Mesothelial cell of epicardium (in vitro differentiated cells): ENCODE measurements at places on chromosomes 12 and 14.

GRCh38 chr14:56170028-56170427 is 51.8 kb downstream of the PELI2 start:
- DNase-seq, result no peak

DNA sequence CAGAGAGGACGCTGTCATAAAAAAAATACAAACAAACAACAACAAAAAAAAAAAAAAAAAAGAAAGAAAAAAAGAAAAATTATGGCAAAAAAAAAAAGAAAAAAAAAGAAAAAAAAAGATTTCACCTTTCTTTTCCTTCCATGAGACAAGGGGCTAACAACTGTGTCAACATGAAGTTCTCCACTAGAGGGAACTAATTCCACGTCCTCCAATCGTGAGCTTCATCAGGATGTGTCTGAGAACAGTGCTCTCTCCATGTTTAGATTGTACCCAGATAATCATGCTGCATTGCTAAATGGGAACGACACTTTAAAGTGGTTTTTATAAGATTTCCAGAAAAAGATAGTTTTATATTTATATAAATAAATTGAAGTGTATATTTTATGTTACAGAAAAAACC is 96.2 kb upstream of the PTPRB start:
- no peak for DNase-seq

GRCh38 chr12:81627336-81628189 is 131.6 kb downstream of the PPFIA2 start:
- DNase-seq, result no peak

DNA sequence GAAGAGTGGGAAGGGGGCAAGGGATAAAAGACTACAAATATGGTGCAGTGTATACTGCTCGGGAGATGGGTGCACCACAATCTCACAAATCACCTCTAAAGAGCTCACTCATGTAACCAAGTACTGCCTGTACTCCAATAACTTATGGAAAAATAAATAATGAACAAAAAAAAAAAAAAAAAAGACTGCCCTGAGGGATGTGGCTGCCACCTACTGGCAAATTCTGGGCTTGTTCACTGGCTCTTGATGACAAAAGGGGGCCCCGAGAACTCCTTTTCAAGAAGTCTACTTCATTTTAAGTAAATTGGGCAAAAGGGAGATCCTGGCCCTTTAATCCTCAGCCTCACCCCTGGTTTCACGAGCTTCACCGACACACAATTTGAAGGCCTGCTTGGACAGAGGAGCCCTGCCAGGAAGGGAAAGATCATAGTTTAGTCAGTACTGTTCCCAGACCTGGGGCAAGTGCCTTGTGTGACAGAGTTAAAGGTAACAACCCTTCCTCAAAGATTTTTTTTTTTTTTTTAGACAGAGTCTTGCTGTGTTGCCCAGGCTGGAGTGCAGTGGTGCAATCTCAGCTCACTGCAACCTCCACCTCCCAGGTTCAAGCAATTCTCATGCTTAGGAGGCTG is 26.1 kb upstream of the STAC3 start:
- no peak for DNase-seq

DNA sequence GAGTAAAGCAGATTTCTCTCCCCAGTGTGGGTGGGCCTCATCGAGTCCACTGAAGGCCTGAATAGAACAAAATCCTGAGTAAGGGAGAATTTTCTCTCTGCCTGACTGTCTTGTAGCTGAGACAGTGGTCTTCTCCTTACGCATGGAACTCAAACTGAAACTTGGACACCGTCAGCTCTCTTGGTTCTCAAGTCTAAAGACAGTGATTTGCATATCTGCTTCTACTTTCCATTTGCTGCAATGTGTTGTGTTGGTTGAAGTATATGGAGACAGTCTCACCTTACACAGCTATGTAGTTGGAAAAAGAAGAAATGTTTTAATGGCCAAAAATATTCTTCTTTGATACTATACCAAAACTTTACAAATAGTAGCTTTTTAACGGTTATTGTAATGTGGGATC is 160.2 kb upstream of the LMNTD1 start:
- DNase-seq, result no peak

GRCh38 chr12:30764251-30764650 is 9.5 kb upstream of the CAPRIN2 start:
- DNase-seq, result no peak

DNA sequence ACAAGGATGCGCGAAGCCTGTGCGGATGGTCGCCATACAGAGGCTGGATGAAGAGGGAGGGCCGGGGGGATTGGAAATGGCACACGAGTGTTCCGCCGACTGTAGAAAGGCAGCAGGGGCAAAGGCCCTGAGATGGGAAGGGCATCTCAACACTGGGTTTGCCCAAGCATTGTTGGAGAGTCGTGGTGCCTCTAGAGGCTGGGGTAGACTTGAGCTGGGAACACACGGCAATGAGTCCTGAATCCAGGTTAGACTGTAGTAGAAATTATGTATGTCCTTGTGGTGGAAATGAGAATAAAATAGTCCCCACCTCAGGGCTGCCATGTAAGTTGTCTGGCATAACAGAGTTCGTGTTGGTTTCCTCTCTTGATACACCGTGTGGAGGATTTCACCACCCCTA is 83.8 kb upstream of the CCND2 start:
- DNase-seq, result no peak

- no peak for DNase-seq
These were observed 414.2 kb upstream of the PDE3A start for GRCh38 chr12:19954163-19954562.

- peak; percentile 47 for DNase-seq
These were observed 4.2 kb upstream of the AAAS start for GRCh38 chr12:53325511-53326061.

- no peak for DNase-seq
These were observed 15.3 kb downstream of the GRIP1 start for GRCh38 chr12:66663611-66664010.
